HCT116 (cell line): ENCODE measurements at places on chromosomes 7 and 10. TPM values are rescaled to one million over a fixed set of nuclear protein-coding genes. Genes with fewer than 3 reads are reported as not detected.

Gene CFAP70
- total RNA-seq: 2.9 TPM

Gene VPS37D
- total RNA-seq: 9.5 TPM

Gene RASSF4
- total RNA-seq: 2.8 TPM

Gene MYH16
- 0.57 TPM for total RNA-seq

GRCh38 chr10:88196291-88196690 is 332.9 kb downstream of the PTEN start:
- DNase-seq: no peak
- no peak overlapping the region for H3K4me3 ChIP-seq
- H3K4me1 ChIP-seq: no peaks in the 10 kb centered on the region
- no peak overlapping the region for H3K27ac ChIP-seq
- H3K36me3 ChIP-seq: no peaks in the 10 kb centered on the region

DNA sequence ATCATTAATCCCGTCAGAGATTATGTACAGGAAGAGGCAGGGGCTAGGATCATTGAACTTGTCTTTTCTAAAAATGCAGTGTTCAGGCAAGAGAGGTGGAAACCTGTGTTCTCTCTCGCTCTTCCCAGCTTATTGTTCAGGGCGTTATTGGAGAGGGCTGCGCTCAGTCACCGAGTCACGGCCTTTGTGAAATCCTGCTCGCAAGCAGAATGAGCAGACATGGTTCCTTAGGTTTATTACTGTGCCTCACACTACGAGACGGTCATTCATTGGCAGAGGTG is 631 bp upstream of the PRKRIP1 start:
- H3K4me1 ChIP-seq: peaks cover 24% of the 10 kb centered on the region
- peak overlapping the region; percentile 100 for H3K4me3 ChIP-seq
- no peaks in the 10 kb centered on the region for H3K27me3 ChIP-seq
- DNase-seq: no peak

- H3K27ac ChIP-seq: no peak overlapping the region
- no peak overlapping the region for H3K4me3 ChIP-seq
- H3K36me3 ChIP-seq: no peaks in the 10 kb centered on the region
- DNase-seq: no peak
- peaks cover 23% of the 10 kb centered on the region for H3K4me1 ChIP-seq
Measured at GRCh38 chr10:22932626-22933370, 4.9 kb downstream of the ARMC3 start.

GRCh38 chr10:4765428-4765827 is 60.6 kb upstream of the AKR1E2 start:
- no peaks in the 10 kb centered on the region for H3K36me3 ChIP-seq
- H3K27me3 ChIP-seq: no peaks in the 10 kb centered on the region
- no peak for DNase-seq
- no peak overlapping the region for H3K4me3 ChIP-seq
- peaks cover 48% of the 10 kb centered on the region for H3K4me1 ChIP-seq

DNA sequence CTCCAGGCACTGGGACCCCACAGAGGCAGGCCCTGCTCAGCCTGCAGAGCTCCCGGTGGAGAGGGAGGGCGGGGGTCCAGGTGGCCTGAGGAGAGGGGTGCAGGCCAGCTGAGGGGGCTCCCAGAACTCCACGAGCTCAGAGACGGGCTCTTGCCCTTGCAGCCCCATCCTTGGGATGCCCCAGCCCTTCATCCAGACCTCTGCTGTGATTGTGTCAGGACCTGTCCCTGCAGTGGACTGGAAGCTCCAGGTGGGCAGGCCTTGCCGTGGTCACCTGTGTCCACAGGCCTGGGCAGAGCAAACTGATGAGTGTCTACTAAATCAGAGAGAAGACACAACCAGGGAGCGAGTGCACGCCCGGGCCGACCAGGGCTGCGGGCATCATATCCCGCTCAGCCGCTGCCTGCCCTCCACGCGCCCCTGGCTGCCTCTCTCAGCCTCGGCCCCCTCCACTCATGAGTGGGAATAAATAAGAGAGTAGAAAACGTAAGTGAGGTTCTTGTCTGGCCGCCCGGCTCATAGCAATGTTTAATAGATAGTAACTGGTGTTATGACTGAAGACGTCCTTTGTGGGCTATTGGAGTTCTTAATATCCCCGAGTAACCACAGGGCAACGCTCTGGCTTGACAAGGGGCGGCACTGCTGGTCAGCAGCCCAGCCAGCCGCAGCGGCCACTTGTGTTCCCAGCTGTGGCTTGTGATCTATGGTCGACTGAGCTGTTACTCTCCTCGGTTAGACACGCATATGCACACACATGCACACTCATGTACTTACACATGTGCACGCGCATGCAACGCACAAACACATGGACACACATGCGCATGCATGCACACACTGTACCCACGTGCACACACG is 105.6 kb downstream of the LHPP start:
- H3K36me3 ChIP-seq: no peaks in the 10 kb centered on the region
- no peaks in the 10 kb centered on the region for H3K27me3 ChIP-seq
- no peak for DNase-seq
- no peak overlapping the region for H3K4me3 ChIP-seq
- peaks cover 7% of the 10 kb centered on the region for H3K4me1 ChIP-seq
